ENCODE measurements at places on chromosomes 3 and 15.

GRCh38 chr3:12222775-12223485 is 64.2 kb upstream of the TIMP4 start:
- no peaks in the 10 kb centered on the region for H3K4me1 ChIP-seq
- H3K4me3 ChIP-seq = no peak overlapping the region
- no peak overlapping the region for H3K27ac ChIP-seq
- no peaks in the 10 kb centered on the region for H3K36me3 ChIP-seq
- no peak for DNase-seq

DNA sequence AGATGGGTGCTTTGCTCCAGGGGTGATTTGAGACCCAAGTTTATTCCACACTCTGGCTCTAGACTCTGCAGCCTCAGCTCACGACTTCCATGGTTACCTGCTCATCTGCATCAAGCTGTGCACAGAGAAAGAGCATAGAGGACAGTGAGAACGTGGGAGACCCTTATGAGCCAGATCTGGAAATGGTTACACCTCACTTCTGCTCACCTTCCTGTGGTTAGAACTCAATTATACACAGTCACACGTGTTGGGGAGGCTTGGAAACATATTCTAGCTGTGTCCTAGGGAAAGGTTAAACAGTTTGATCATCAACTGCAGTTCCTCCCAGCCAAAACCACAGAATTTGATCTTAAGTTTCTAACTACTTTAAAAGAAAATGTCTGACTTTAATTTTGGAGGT is 1.8 kb downstream of the FETUB start:
- H3K4me3 ChIP-seq = no peak overlapping the region
- no peak overlapping the region for H3K27ac ChIP-seq
- H3K27me3 ChIP-seq = no peaks in the 10 kb centered on the region
- H3K4me1 ChIP-seq = peaks cover 12% of the 10 kb centered on the region

- H3K27me3 ChIP-seq = no peaks in the 10 kb centered on the region
- no peak overlapping the region for H3K27ac ChIP-seq
- H3K4me3 ChIP-seq = no peak overlapping the region
- H3K36me3 ChIP-seq = no peaks in the 10 kb centered on the region
- DNase-seq = no peak
These were observed 230.5 kb upstream of the CHRNA7 start for GRCh38 chr15:31799715-31800321.

- no peak overlapping the region for H3K4me3 ChIP-seq
- no peak for DNase-seq
- H3K36me3 ChIP-seq = no peaks in the 10 kb centered on the region
These were observed 2.6 kb downstream of the LIPC start for GRCh38 chr15:58434334-58434875.

GRCh38 chr15:85455891-85456290 is 75.5 kb downstream of the AKAP13 start:
- H3K36me3 ChIP-seq = no peaks in the 10 kb centered on the region
- DNase-seq = no peak
- H3K27me3 ChIP-seq = no peaks in the 10 kb centered on the region
- no peaks in the 10 kb centered on the region for H3K4me1 ChIP-seq

DNA sequence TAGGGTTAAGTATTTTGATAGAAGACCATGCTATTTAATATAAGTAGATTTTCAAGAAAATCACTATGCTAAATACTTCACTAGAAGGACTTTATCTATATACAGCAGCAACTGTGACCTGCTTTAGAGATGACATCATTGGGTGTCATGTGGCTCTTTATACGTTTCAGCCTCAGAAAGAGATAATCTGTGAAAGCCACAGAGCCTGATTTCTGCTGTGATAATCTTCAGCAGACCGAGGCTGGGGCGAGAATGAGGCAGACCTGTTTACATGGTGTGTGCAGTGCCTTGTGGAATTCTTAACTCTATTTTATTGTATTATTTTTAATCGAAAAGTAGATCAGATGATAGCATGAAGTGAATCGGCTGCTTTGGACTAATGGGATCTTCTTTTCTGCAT is 471.2 kb downstream of the MFSD1 start:
- H3K36me3 ChIP-seq = no peaks in the 10 kb centered on the region
- H3K4me1 ChIP-seq = no peaks in the 10 kb centered on the region
- no peak overlapping the region for H3K4me3 ChIP-seq

- no peaks in the 10 kb centered on the region for H3K36me3 ChIP-seq
- no peak for DNase-seq
- peaks cover 15% of the 10 kb centered on the region for H3K27me3 ChIP-seq
- no peak overlapping the region for H3K4me3 ChIP-seq
These were observed 4.4 kb upstream of the CLDN11 start for GRCh38 chr3:170414202-170414663.

- DNase-seq = no peak
- H3K27ac ChIP-seq = no peak overlapping the region
- H3K4me1 ChIP-seq = no peaks in the 10 kb centered on the region
- no peak overlapping the region for H3K4me3 ChIP-seq
- no peaks in the 10 kb centered on the region for H3K27me3 ChIP-seq
These were observed 120.9 kb upstream of the ZBED2 start for GRCh38 chr3:111715911-111716523.

DNA sequence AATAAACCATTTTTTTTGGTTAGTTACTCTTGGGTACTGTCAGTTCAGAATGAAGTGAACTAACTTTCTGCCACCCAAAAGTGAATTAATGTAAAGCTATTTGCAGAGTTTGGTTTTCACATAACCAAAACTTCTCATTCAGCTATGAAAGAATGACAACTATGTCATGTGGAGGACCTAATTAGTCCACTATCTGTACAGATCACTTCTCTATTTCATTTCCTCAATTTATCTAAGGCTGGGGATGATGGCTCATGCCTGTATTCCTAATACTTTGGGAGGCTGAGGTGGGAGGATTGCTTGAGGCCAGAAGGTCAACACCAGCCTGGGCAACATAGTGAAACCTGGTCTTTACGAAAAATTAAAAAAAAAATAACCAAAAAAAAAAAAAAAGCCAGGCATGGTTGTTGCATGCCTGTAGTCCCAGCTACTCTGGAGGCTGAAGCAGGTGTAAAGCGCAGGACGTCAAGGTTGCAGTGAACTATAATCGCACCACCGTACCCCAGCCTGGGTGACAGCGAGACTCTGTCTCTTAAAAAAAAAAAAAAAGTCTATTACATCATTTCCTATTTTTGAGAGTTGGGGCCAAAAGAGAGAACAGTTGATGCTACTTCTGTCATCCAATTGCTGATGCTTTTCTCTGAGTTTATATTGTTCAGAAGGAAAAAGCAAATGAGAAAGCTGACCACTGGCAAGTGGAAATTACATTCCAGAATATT is 8.7 kb downstream of the HYPK start:
- H3K4me1 ChIP-seq = no peaks in the 10 kb centered on the region
- DNase-seq = no peak
- H3K27ac ChIP-seq = no peak overlapping the region
- H3K36me3 ChIP-seq = peaks cover 88% of the 10 kb centered on the region
- no peak overlapping the region for H3K4me3 ChIP-seq

DNA sequence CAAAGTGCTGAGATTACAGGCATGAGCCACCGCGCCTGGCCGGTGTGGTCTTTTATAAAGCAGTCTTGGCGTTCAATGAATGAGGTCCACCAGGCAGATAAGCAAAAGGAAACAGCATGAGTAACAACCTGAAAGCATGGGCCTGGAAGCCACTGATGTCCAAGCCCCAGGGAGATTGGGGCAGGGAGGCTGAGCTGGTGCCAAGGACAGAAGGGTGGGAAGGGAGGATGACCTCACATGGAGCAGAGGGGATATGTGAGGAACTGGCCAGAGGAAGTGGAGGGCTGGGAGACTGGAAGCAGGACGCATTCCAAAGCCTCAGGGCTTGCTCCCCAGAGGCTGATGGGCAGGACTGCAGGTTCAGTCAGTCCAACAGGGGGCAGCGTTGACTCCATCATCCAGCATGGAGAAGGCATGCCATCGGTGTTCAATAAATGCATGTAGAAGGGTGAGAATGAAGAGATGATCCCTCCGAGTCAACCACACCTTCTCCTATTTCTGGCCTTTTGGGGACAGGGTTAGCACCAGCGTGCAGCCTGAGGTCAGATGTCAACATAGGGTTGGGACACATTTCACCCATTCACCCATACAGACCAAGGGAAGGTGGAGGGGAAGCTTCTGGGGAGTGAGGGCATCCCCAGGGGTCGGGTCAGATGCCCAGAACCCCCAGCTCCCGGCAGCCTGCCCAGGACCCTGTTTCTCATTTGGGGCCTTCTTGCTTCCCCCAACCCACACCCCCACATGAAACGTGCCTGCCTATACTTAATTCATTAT is 14.8 kb downstream of the MYL3 start:
- DNase-seq = no peak
- peaks cover 10% of the 10 kb centered on the region for H3K4me1 ChIP-seq
- H3K36me3 ChIP-seq = no peaks in the 10 kb centered on the region
- H3K27me3 ChIP-seq = peaks cover 13% of the 10 kb centered on the region
- no peak overlapping the region for H3K27ac ChIP-seq

DNA sequence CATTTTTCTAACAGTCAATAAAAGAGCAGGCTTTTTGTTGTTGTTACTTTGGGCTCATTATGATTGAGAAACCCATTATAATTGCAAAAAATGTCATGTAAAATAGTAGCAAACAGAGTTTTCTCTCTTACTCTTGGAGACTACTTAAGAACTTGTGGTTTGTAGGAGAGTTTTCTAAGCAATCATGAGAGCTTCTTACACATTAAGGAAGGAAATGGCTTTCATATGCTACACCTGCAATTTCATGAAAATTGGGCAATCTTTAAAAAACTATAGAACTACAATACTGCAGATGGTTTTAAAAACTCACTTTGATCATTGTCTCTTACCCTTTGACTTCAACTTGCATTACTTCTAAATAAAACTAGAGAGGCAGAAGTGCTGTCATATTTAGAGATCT is 701.8 kb downstream of the ZPLD1 start:
- H3K36me3 ChIP-seq = no peaks in the 10 kb centered on the region
- H3K4me3 ChIP-seq = no peak overlapping the region
- no peak for DNase-seq

DNA sequence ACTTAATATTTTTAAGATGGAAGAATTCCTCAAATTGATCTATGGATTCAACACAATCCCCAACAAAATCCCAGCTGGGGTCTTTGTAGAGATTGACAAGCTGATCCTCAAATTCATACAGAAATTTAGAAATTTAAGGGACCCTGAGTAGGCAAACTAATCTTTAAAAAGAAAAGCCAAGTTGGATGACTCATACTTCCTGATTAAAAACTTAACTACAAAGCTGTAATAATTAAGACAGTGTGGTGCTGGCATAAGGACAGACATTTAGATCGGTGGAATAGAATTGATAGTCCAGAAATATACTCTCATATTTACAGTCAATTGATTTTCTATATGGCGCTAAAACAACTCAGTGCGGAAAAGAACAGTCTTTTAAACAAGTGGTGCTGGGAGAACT is 11.6 kb downstream of the FAM162A start:
- H3K27me3 ChIP-seq = no peaks in the 10 kb centered on the region
- no peak overlapping the region for H3K4me3 ChIP-seq
- H3K36me3 ChIP-seq = no peaks in the 10 kb centered on the region
- H3K4me1 ChIP-seq = no peaks in the 10 kb centered on the region
- no peak for DNase-seq
